HepG2 (cell line): ENCODE measurements at places on chromosomes 6 and 20. TPM values are rescaled to one million over a fixed set of nuclear protein-coding genes. Genes with fewer than 3 reads are reported as not detected.

ULBP1 gene
- total RNA-seq, result 0.04 TPM in 1 of 2 replicates, not detected in the other

DNA sequence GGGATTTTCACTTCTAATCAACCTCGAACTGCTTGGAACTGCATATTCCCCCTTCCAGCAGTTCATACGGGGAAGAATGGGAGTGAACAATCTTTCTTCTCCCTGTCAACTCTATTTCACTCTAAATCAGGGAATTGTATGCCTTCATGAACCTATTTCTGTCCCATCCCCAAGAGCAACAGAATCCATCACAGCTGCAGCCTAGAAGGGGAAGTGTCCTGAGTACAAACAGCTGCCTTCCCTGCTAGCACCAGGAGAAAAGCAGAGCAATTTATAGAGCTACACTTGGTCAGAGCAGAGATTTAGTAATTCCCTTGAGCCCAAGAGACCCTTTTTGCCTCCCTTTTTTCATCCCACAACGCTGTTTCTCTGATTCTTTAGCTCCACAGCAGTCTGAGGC, 208.4 kb downstream of the ADGRG6 start:
- no peaks in the 10 kb centered on the region; the same call in 1 of the 2 replicates for H3K27me3 ChIP-seq
- DNase-seq, result no peak
- no peak overlapping the region for H3K27ac ChIP-seq
- no peak overlapping the region for H3K4me3 ChIP-seq
- no peaks in the 10 kb centered on the region for H3K36me3 ChIP-seq
- H3K4me1 ChIP-seq, result no peaks in the 10 kb centered on the region

GHRH gene
- total RNA-seq, result not detected in 2 replicates

ABHD16B gene
- not detected in 2 replicates for total RNA-seq
